ENCODE measurements at places on chromosomes 5 and 9.

GRCh38 chr5:88740604-88741185 is 142.3 kb downstream of the MEF2C start:
- DNase-seq, result no peak

GRCh38 chr5:11528720-11529119 is 375.5 kb downstream of the CTNND2 start:
- no peak for DNase-seq

GRCh38 chr5:151208481-151208914 is 15.4 kb downstream of the CCDC69 start:
- DNase-seq, result no peak

DNA sequence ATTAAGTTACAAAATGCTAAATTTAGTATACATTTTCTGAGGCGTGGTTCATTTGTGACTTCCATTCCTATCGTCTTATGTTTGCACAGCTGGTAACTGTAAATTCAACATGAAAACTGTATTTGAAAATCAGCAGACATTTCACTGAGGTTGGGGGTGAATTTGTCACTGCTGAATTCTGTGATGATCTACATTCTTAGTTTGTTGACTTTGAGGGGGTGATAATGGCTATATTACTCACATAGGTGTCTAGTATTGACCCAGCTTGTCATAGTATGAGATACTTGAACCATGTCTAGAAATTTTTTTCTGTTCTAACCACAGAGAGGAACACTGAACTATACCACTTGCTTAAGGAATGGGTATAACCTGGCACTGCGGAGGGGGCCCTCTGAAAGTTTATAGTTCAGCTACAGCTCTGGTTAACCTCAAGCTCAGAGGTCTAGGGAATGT is 313.3 kb downstream of the PIK3R1 start:
- no peak for DNase-seq

DNA sequence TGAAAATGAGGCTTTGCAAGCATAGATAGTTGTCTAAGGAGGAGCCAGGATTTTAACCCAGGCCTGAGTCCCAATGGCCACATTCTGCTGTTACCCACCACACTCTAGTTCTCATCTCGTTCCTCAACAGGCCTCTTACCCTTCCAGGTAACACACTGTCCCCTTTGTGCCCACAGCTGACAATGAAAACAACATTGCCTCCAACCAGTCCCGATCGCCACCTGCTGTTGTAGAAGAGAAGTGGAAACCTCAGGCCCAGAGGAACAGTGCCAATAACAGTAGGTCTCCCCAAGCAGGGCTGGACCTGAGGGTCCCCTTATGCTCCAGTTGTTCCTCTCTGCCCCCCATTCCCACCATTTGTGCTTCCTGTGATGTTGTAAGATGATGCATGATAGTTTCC is 30.4 kb downstream of the AMBP start:
- DNase-seq, result no peak

DNA sequence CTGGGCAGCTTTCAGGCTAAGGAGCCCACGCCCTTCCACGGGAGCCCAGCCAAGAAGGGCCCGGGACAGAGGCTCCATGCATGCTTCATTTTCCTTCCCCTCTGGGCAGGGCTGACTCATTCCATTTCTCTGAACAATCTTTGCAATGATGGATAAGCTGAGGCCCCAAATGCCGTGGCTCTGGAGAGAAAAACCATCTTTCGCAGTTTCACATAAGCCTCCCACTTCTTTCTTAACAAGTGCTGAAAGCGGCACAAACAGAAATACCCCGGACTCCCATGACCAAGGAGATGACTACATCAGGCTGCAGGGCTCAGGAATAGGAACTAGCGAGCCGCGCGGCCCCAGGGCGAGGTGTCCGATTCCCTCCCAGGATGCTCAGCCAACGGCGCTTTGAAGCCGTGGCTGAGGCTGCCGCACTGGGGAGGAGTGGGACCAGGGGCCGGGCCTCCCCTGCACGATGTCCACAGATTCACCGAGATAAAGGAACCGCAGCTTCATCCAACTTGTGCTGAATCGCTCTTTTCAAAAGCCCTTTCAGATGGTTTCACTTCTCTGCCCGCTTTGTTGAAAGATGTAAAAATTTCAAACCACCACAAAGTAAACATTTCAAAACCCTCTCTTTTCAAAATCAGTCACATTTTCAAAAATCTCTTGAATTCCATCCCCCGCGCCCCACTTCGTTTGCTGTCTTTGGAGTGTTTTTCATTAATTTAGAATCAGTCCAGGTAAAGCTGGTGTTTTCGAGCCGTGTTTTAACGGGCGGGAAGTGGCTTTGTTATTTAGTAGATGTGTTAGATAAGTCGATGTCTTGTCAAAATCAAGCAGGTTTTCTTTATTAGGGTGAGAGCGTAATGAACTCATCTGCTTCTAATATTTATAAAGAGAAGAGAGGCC is 96.5 kb upstream of the LMX1B start:
- no peak for DNase-seq

GRCh38 chr5:54278979-54279717 is 31.2 kb downstream of the ARL15 start:
- no peak for DNase-seq

- no peak for DNase-seq
Measured at GRCh38 chr5:35160486-35161116, 69.7 kb downstream of the PRLR start.

- no peak for DNase-seq
Measured at GRCh38 chr9:38309324-38310195, 82.9 kb upstream of the ALDH1B1 start.

- DNase-seq, result no peak
Measured at GRCh38 chr5:173919443-173919842, 31.3 kb downstream of the CPEB4 start.

DNA sequence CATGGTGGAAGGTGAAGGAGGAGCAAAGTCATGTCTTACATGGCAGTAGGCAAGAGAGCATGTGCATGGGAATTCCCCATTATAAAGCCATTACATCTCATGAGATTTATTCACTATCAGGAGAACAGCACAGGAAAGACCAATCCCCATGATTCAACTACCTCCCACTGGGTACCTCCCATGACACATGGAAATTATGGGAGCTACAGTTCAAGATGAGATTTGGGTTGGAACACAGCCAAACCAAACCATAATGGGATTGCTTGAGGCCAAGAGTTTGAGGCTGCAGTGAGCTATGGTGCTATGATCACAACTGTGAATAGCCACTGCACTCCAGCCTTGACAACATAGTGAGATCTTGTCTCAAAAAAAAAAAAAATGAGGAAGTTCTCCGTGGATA is 581.8 kb downstream of the TAF11L14 start:
- DNase-seq, result no peak

- DNase-seq, result no peak
Measured at GRCh38 chr9:74777136-74777879, 110.4 kb downstream of the TRPM6 start.

- DNase-seq, result no peak
Measured at GRCh38 chr5:7578071-7578470, 182.1 kb downstream of the ADCY2 start.
